Stimulated activated CD8-positive, alpha-beta memory T cell treated with anti-CD3 and anti-CD28 coated beads, Interleukin-7, amount 100 ng/mL, for 4 hours (primary cell): ENCODE measurements at places on chromosomes 5 and 9.

DNA sequence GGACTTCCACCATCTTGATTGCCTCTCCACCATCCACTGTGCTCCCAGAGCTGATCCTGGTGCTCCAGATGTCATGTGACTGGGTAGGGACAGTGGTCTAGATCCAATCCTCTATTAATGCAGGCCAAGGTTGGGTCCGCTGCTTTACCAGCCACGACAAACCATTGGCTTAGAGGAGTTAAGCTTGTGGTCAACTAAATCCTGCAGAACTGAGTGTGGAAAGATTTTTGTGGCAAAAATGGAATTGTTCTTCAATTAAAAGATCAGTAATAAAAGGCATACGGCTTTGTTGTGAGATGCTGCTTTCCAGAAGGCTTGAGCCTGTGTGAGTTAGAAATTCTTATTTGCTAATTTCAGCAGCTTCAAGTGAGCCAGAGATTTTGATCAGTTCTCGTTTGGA is 30.7 kb downstream of the SLC1A3 start:
- no peak for DNase-seq

DNA sequence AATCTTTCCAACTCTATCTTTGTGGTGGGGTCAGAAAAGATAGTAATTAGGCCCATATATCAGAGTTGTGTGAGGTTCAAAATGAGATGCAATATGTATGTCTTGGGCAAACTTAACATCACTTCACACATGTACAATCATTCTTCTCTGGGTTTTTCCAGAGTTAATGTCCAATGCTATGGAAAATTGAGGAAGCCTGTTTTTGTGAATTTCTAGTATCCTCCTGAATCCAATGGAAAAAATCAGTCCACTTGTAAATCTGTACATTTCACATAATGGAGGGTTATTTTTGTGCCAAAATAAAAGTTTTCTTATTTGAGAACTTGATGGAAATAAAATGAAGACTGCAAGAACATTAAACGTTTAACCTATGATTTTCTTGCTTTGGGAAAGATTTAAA is 155.6 kb upstream of the SEMA6A start:
- no peak for DNase-seq

GRCh38 chr5:113508756-113509155 is 4.7 kb upstream of the YTHDC2 start:
- no peak for DNase-seq

DNA sequence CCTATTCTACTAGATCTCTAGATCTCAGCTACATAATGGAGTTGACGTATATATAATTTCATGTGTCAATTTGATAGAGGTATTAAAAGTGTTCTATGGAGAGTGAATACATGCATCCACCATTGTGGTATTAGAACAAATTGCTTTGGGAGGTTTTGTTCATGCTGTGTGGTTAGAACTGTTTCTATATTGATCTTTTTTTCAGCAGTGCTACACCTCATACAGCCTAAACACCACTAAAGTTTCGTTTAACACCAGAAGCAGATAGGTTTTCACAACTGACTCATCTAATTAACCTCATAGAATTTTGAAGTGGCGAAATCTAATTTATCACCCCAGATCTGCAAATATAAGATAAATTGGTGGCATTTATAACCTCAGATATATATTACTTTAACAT is 269.4 kb upstream of the SEMA6A start:
- no peak for DNase-seq

- no peak for DNase-seq
Measured at GRCh38 chr9:71984831-71985281, 73.4 kb downstream of the C9orf85 start.

DNA sequence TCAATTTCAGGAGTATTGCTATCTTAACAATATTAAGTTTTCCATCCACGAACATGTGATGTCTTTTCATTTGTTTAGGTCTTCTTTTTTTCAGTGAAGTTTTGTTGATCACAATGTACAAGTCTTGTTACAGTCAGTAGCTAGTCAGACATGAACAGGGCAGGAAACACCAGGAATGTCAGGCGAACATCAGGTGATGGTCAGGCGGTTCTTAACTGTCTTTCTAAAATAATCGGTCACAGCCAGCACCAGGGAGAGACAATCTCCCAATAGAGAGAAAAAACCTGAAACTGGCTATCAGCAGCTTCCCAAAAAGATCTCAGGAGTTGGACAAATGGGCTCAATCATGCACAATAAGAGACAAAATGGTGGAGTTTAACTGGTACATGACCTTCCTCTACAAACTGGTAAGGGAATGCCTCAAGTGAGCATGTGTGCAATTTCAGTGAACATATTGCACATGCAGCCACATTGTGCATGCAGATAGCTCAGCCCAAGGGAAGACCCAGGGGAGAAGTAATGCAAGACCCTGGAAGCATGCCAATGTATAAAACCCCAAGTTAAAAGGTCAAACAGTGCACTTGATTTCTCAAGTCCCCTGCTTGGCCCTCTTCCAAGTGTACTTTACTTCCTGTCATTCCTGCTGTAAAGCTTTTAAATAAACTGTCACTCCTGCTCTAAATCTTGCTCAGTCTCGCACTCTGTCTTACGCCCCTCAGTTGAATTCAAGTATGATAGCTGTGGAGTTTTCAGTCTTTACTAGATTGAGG is 176.1 kb upstream of the RASEF start:
- no peak for DNase-seq

DNA sequence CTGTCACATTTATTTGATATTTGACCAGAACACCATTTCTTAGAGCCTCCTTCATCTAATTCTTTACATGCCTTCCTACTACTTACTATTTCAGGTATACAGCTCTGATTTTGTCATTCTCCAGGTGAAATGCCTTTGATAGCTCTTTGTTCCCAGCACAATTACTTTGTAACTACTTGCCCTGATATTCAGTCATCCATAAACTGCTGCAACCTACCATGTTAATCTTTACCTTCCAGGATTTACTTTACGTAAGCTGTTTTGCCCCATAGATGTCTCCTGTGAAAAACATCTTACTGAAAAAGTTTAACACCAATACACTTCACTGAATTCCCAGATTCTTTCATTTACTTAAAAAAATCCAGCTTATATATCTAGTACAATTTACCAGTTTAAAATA is 443.8 kb upstream of the CYLC2 start:
- no peak for DNase-seq
